Right renal pelvis (tissue), 4 donors: ENCODE measurements at places on chromosomes 6 and 20. TPM values are rescaled to one million over a fixed set of nuclear protein-coding genes. Genes with fewer than 3 reads are reported as not detected.

DNA sequence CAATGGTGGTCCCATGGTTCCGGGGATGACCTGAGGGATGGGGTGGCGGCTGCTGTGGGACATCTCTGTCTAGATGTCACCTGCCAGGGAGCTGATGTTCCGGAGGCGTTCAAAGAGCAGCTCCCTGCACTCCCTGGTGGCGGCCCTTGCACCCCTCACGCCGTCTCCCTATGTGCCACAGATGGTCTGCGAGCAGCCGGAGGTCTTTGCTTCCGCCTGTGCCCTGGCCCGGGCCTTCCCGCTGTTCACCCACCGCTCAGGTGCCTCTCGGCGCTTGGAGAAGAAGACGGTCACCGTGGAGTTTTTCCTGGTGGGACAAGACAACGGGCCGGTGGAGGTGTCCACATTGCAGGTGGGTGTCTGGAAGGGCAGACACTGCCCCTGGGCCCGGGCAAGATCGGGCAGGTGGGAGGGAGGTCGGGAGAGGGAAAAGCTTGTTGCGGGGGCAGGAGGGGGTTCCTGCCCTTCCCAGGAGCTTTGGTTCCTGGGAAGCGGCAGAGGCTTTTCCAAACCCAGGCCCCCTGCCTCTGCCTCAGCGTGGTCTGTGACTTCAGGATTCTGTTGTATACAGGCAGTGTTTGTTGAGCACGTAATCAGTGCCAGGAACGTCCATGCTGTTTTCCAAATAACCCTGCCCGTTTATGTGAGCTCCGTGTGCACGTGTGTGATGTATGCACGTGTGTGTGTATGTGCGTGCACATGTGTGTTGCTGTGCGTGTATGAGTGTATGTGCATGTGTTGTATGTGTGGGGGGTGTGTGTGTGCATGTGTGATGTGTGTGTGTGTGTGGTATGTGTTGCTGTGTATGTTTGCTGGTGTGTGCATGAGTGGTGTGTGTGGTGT is 1.9 kb downstream of the NPEPL1 start:
- no peak for DNase-seq

- DNase-seq, result no peak
Observed at GRCh38 chr20:19260412-19261090, 48.1 kb downstream of the SLC24A3 start.

DNA sequence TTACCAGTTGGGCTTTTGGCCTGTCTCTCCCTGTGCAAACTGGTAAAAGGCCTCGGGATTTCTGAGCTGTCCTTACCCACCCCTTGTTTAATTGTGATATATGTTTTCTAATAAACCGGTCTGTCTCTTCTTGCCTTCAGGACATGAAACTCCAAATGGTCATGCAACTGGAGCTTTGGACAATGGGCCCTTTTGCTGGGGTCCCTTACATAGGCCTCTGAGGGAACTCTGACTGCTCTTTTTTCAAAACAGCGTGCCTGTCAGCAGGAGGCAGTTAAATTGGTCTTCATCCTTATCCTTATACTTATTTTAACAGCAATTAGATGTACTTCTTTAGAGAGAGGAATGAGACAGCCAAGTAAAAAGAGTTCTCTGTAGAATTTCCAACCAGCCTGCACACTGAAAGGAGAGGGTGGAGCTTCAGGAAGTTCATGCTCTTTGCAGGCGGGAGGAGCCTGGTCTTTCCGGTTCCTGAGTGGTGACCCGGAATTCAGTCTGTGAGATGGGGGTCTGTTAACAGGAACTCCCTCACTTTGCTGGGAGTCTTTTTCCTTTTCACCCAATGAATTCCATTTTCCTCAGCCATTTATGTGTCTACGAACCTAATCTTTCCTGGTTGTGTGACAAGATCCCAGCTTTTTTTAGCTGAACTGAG is 299.6 kb upstream of the GJE1 start:
- no peak for DNase-seq

GRCh38 chr6:145895802-145896201 is 68.4 kb downstream of the SHPRH start:
- no peak for DNase-seq

GRCh38 chr6:137746264-137746663 is 120.8 kb upstream of the TNFAIP3 start:
- no peak for DNase-seq

DNA sequence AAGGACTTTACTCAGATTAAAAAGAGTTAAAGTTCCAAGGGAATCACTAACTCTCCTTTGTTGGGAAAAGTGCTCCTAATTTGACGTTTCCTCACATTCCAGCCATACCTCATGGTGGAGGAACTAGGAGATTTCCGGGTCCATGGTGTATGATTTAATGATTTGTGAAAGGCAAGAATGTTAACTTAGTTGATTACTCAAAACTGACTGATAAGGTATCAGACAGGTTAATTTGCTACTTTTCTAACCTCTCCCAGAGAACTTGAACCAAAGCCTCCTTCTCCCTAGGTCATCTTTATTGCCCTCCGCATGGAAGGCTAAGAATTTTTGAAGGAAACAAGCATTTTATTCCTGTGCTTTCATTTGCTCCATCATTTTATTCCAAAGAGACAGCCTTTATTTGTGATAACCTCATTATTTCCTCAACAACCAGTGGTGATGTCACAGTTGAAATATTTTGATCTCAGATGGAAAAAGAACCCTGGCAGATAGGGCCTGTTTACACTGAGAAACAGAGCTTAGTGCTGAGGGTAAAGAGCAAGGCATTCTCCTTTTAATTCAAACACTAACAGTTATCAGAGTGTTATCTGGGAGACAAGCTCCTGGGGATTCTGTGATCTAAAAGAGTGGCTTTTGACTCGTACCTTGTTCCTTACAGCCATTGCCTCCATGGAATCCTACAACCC is 57.4 kb upstream of the BMP2 start:
- no peak for DNase-seq

DNA sequence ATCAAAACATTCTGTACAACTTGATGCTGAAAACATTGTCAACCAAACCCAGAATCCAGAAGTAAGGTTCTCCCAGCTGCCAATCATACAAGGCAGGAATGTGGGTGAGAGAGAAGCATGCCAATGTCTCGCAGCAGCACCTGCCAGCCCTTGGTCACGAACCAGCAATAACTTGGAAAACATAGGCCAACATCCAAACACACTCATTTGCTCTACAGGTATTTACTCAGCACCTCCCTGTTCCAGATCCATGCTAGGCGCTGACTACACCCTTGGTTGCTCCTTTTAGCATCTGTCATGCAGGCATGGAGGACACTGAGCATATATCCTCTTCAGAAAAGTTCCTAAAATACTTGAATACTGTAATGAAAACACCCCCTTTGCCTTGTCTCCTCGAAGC is 63.6 kb downstream of the FAXC start:
- DNase-seq, result no peak

DNA sequence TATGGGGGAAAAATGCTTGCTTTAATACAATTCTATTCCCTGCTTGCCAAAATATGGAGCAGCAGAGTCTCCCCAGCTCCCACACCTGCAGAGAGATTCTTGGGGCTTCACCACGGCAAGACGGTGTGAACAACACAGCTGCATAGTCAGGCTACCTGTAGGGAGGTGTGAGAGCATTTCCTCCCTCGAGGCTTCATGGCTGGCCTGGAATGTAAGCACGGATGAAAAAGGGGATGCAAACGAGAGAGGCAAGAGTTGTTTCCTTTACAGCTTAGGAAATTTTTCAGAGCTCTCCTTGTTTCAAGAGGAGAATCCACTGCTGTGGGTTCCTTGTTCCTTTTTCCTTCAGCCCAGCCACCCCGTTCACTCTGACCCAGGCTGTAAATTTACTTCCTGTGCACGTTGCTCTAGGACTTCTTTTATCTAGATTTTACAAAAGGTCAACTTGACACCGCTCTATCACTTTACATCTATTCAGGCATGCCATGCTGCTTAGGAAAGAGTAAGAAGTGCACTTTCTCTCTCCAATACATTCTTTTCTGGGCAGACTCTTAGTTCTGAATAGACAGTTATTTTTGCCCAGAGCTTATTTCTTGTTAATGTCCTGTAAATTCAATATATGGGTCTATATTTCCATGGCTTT is 197.1 kb downstream of the KHDC1L start:
- no peak for DNase-seq

GRCh38 chr6:130749402-130749801 is 77.8 kb upstream of the SMLR1 start:
- DNase-seq, result no peak

GRCh38 chr6:123629258-123629941 is 7.3 kb downstream of the TRDN start:
- DNase-seq, result no peak

DNA sequence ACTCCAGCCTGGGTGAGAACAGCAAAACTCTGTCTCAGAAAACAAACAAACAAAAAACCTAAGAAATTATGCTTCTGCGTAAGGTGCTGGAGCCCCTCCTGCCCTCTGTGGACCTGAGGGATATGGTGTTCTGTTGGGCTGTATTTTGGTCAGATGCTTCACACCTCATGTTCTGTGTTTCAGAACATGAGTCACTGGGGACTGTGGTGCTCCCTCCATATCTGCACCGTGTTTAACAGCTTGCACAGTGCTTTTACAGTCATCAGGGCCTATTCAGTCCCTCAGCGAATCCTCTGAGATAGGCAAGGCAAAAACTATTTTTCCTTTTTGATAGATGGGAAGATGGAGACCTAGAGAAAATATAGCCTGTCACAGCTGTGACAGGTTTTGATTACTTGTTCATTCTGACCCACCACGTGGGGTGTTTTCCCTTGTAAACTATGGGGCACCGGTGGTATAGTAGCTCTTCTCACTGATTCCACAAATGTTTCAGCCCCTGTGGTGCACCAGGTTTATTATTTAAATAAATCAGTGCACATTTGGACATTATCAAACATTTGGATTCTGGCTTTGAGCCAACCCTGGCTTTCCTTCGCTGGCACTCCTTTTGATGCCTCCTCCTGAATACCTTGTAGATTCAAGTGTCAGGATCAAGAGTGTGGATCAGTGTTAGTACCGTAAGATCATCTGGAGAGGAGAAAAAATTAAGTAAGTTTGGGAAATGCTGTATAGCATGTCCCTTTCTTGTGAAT is 9.6 kb downstream of the TTPAL start:
- no peak for DNase-seq

- DNase-seq, result no peak
Observed at GRCh38 chr6:158554611-158555361, 5.1 kb upstream of the TMEM181 start.

GRCh38 chr6:386688-387266 is 4.8 kb upstream of the IRF4 start:
- no peak for DNase-seq

DNA sequence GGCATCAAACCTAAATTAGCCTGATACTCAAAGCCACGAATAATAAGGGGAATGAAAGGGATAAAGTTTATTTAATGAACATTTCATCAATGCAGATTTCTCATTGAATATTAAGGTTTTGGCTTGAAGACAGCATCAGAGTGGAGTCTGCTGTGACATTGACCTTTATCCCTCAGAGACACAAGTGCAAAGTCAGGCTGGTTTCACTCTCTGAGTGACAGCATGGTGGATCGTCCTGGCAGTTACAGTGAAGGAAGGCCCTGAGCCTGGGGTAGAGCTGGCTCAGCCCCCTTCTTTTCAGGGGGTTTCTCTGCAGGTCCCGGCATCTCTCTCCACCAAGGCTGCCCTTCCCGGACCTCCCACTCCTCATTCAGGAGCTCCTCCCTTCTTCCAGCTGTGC is 503.1 kb downstream of the PREX1 start:
- no peak for DNase-seq

GRCh38 chr20:43102394-43102793 is 87.3 kb downstream of the PTPRT start:
- DNase-seq, result no peak

DNA sequence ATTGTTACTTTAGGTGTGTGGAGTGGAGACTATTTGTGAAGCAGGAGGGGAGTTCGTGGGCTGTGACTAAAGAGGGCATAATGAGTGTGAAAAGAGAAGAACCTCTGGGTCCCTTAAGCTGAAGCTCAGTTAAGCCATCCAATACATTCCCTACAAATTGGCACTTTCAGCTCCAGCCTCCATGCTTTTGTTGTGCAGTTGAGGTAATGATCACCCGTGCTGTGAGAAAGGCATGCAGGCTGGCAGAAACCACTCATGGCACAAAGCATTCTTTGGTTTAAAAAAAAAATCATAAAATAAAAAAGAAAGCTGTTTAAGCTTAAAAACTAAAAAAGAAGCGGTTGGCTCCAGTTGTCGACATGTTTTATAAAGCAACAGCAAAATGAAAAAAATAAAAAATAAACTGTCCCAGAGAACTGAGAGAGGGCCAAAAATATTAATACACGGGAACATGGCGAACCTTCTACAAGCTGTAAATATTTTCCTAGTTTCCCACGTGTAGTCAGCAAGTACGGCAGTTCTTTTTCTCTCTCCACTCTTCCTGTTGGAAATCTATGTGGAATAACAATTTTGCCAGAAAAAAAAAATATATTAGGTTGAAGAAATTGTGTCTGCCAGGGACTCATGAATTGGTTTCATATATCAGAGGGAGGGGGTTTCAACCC is 82.2 kb downstream of the ANKRD60 start:
- no peak for DNase-seq

GRCh38 chr6:256169-256568 is 36.1 kb upstream of the DUSP22 start:
- no peak for DNase-seq

DNA sequence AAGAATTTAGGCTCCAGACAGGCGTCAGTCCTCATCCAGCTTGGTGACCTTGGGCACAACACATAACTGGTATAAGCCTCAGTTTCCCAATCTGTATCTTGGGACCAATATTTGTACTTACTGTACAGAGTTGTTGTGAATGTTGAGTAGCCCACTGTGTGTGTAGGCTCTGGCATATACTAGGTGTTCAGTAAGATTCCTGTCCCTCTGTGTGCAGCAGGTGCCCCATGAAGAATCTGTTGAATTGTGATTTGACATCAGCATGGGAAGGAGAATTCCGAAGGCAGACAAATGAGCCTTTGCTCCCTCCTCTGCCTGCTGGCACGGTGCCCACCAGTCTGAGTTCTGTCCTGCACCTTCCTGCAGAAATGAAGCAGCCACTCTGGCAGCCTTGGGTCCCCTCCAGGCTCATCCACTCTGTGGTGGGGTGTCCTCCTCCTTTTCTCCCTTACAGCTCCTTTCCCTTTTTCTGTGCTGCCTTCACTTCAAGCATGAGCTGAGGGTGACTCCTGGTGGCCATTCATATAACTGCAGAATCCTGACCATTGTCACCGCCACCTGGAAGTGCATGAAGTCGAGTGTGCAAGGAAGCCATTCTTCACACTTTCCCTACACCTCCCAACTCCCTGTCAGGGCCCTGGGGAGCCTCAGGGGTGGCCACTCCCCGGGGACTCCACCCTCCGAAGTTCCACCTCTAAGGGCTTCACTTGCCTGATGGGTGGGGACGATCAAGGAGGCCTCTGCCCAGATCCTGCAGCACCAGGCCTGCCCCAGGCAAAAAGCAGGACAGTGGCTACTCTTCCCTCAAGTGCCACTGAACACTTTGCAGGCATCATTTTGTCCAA is 48.2 kb downstream of the MRPL14 start:
- DNase-seq, result peak; percentile 77

- no peak for DNase-seq
Observed at GRCh38 chr6:5151955-5152401, 66.8 kb downstream of the PPP1R3G start.

COL12A1 gene
- polyA plus RNA-seq, result 141 TPM

OR2H1 gene
- not detected for polyA plus RNA-seq

PRL gene
- 0.10 TPM for polyA plus RNA-seq

PTPRT gene
- 0.30 TPM for polyA plus RNA-seq

XRN2 gene
- 97.9 TPM for polyA plus RNA-seq

AIF1 gene
- 79.0 TPM for polyA plus RNA-seq

GHRH gene
- not detected for polyA plus RNA-seq

SLC22A7 gene
- 0.77 TPM for polyA plus RNA-seq

CST5 gene
- not detected for polyA plus RNA-seq

CDH26 gene
- polyA plus RNA-seq, result 1.1 TPM

TINAG gene
- 30.0 TPM for polyA plus RNA-seq

PRRT1 gene
- polyA plus RNA-seq, result 3.0 TPM

CST4 gene
- not detected for polyA plus RNA-seq

KCNK15 gene
- polyA plus RNA-seq, result 0.19 TPM

PDE7B gene
- 8.4 TPM for polyA plus RNA-seq

TNFAIP3 gene
- 9.5 TPM for polyA plus RNA-seq
